ENCODE measurements at places on chromosomes 6 and 20. TPM values are rescaled to one million over a fixed set of nuclear protein-coding genes. Genes with fewer than 3 reads are reported as not detected.

UST gene
- total RNA-seq, result 12.9 TPM

VWA7 gene
- total RNA-seq, result 0.69 TPM

PPP1R16B gene
- total RNA-seq, result 19.6 TPM

TRAM2 gene
- 2.8 TPM for total RNA-seq

HLA-DPA1 gene
- 2.1 TPM for total RNA-seq

MAK gene
- 2.1 TPM for total RNA-seq

OR12D3 gene
- total RNA-seq, result not detected

ZC2HC1B gene
- total RNA-seq, result not detected

ATP6V1G2 gene
- total RNA-seq, result 69.4 TPM

SAMHD1 gene
- total RNA-seq, result 67.1 TPM

C6orf15 gene
- not detected for total RNA-seq

VGLL2 gene
- 0.46 TPM for total RNA-seq

GNAS-AS1 gene
- 1.2 TPM for total RNA-seq

Data from diencephalon (tissue), 1 donor.